ENCODE measurements at places on chromosomes 4 and X.

DNA sequence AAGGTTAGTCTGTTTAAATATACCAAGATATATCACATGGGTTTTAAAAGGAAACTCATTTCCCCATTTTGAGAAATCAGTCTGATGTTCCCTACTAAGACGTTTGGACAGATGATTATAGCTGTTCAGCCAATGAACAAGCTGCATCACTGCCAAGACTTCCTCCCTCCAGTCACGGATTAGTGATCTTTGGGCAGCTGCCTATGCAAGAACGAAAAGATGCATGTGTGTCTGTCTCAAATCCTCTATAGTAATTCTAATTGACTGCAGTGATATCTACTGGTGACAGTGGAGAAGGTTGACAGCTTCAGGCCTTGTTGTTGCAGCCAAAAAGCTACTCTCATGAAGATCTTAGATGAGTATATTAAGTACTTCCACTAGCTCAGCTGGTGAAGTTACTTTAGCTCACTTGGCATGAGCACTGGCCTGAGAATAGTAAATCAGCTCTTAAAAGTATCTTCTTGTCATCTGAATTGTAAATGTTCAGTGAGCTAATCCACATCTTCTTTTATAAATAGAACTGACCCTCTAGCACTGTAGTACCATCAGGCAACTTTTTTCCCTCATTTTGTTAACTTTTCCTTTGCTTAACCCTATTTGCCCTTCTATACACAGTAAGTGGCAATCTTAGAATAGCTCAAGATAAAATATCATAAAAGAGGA, 134.5 kb upstream of the PCDH10 start:
- DNase-seq, result no peak
- no peak overlapping the region for H3K4me3 ChIP-seq
- peaks cover 7% of the 10 kb centered on the region for H3K4me1 ChIP-seq
- H3K36me3 ChIP-seq, result peaks cover 10% of the 10 kb centered on the region

- H3K4me3 ChIP-seq, result no peak overlapping the region
- no peaks in the 10 kb centered on the region for H3K27me3 ChIP-seq
- H3K4me1 ChIP-seq, result peaks cover 10% of the 10 kb centered on the region
- DNase-seq, result no peak
- H3K36me3 ChIP-seq, result no peaks in the 10 kb centered on the region
- no peak overlapping the region for H3K27ac ChIP-seq
Observed at GRCh38 chr4:154566639-154567204, 3.9 kb downstream of the FGB start.

DNA sequence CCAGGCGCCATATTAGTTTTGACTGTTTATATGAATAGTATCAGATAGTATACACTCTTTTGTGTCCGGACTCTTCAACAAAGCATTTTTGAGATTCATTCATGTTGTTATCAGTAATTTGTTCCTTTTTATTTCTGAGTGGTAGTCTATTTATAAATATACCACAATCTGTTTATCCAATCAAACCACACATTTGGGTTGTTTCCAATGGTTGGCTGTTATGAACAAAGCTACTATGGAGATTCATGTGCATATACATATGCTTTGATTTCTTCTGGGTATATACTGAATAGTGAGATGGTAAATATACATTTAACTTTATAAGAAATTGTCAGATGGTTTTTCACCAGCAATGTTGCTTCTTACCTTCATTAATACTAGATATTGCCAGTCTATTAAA, 36.8 kb upstream of the TAPT1 start:
- H3K27ac ChIP-seq, result no peak overlapping the region
- no peaks in the 10 kb centered on the region for H3K27me3 ChIP-seq
- no peak overlapping the region for H3K4me3 ChIP-seq
- no peaks in the 10 kb centered on the region for H3K4me1 ChIP-seq
- no peak for DNase-seq

GRCh38 chr4:121514443-121514842, 133.6 kb upstream of the QRFPR start:
- H3K27me3 ChIP-seq, result no peaks in the 10 kb centered on the region
- no peaks in the 10 kb centered on the region for H3K36me3 ChIP-seq
- peak; percentile 71 for DNase-seq
- H3K4me1 ChIP-seq, result no peaks in the 10 kb centered on the region
- no peak overlapping the region for H3K27ac ChIP-seq

DNA sequence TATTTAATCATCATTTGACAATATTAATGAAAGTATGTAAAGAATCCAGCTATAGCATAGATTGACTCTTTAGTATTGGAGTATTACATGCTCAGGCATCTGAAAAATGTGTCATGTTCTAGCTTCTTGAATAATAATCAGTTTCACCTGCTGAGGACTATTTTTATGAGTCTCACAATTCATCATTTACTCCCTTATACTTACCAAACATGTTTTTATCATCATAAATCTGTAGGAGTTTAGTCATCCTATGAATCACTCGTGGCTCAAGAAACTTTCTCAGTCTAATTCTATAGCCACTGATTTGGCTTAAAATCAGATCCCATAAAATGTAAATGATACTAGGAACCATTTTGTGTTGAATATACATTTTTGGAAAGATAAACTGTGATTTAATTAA, 1616.1 kb downstream of the C4orf33 start:
- no peak for DNase-seq
- peaks cover 3% of the 10 kb centered on the region for H3K27me3 ChIP-seq
- 0 out of 2 replicates have a peak, but pooled peaks cover 2% of the 10 kb centered on the region for H3K4me1 ChIP-seq
- H3K27ac ChIP-seq, result no peak overlapping the region
- H3K36me3 ChIP-seq, result peaks cover 11% of the 10 kb centered on the region

DNA sequence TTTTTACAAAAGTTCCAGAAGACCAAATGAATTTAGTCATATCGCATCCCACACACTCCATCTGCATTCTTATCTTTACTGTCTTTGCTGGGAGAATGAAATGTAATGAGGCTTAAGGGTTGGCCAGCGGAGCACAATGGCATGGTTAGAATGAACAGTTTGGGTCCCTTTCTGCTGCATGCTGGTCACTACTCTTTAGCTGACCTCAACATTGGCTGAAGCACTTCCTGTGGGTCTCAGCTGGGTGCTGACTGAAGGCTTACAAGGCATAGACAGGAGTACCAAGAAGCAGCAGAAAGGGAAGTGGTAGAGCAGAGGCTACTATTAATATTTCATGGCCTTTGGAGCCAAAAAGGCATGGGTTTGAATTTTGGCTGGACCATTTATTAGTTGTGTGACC, 159.4 kb upstream of the GPC4 start:
- H3K36me3 ChIP-seq, result peaks cover 9% of the 10 kb centered on the region
- H3K4me1 ChIP-seq, result peaks cover 17% of the 10 kb centered on the region
- no peak overlapping the region for H3K4me3 ChIP-seq
- H3K27ac ChIP-seq, result no peak overlapping the region
- peaks cover under 1% of the 10 kb centered on the region for H3K27me3 ChIP-seq

All from WTC11 (cell line).